Fibroblast of lung (primary cell): ENCODE measurements at places on chromosomes 4 and X. TPM values are rescaled to one million over a fixed set of nuclear protein-coding genes. Genes with fewer than 3 reads are reported as not detected.

The TXK gene
- 0.05 and 0.09 TPM in 2 replicates for polyA plus RNA-seq

The ADH6 gene
- 0.11 and 0.68 TPM in 2 replicates for polyA plus RNA-seq

The CSAG1 gene
- polyA plus RNA-seq: not detected in 2 replicates

The LONRF3 gene
- polyA plus RNA-seq: 0.03 TPM in 1 of 2 replicates, not detected in the other

The LRAT gene
- 0.03 and 0.08 TPM in 2 replicates for polyA plus RNA-seq

The PNCK gene
- polyA plus RNA-seq: 0.08 TPM in 1 of 2 replicates, not detected in the other

The TMEM271 gene
- polyA plus RNA-seq: not detected in 2 replicates

The RIBC1 gene
- 0.15 TPM in 2 replicates for polyA plus RNA-seq

The SPIN4 gene
- 8.7 and 9.5 TPM in 2 replicates for polyA plus RNA-seq

The TNMD gene
- polyA plus RNA-seq: not detected in 2 replicates

The USP17L17 gene
- not detected in 2 replicates for polyA plus RNA-seq

The USP9X gene
- polyA plus RNA-seq: 37.1 and 54.0 TPM in 2 replicates

The CDS1 gene
- polyA plus RNA-seq: 0.08 and 0.10 TPM in 2 replicates

The ASMTL gene
- 17.7 and 19.8 TPM in 2 replicates for polyA plus RNA-seq

The PDE5A gene
- polyA plus RNA-seq: 197 and 253 TPM in 2 replicates

The FREM3 gene
- not detected in 2 replicates for polyA plus RNA-seq

The KLHL4 gene
- 0.26 and 1.5 TPM in 2 replicates for polyA plus RNA-seq

The TRPC5OS gene
- polyA plus RNA-seq: 0.02 TPM in 1 of 2 replicates, not detected in the other

The CD40LG gene
- polyA plus RNA-seq: not detected in 2 replicates

The ATXN3L gene
- polyA plus RNA-seq: not detected in 2 replicates

The SMIM43 gene
- 1.8 and 2.5 TPM in 2 replicates for polyA plus RNA-seq

The CT45A10 gene
- polyA plus RNA-seq: not detected in 2 replicates

The PHOX2B gene
- not detected in 2 replicates for polyA plus RNA-seq

The BMP3 gene
- 0.05 and 0.06 TPM in 2 replicates for polyA plus RNA-seq

The C1QTNF7 gene
- 2.8 and 4.9 TPM in 2 replicates for polyA plus RNA-seq

The GPRASP1 gene
- 1.6 and 1.7 TPM in 2 replicates for polyA plus RNA-seq

The FLNA gene
- 654 and 799 TPM in 2 replicates for polyA plus RNA-seq

The REPS2 gene
- 0.27 and 0.33 TPM in 2 replicates for polyA plus RNA-seq

The NLGN3 gene
- 0.41 and 0.71 TPM in 2 replicates for polyA plus RNA-seq

The BDH2 gene
- polyA plus RNA-seq: 53.3 and 70.5 TPM in 2 replicates

The ADGRL3 gene
- 0.03 and 0.05 TPM in 2 replicates for polyA plus RNA-seq

The ANKRD17 gene
- polyA plus RNA-seq: 50.8 and 54.6 TPM in 2 replicates
